Activated naive CD4-positive, alpha-beta T cell treated with anti-CD3 and anti-CD28 coated beads, Interleukin-2, amount 10 ng/mL, durations not matched to agents 5 hours and 36 hours (primary cell): ENCODE measurements at places on chromosomes 11 and 22. TPM values are rescaled to one million over a fixed set of nuclear protein-coding genes. Genes with fewer than 3 reads are reported as not detected.

PAFAH1B2 gene
- total RNA-seq, result 48.4 TPM

NRXN2 gene
- total RNA-seq, result 0.20 TPM

ARFGAP3 gene
- total RNA-seq, result 42.4 TPM

FAM118A gene
- 65.9 TPM for total RNA-seq

LRRC55 gene
- not detected for total RNA-seq

MAPK12 gene
- total RNA-seq, result 3.2 TPM
